ENCODE measurements at places on chromosomes 12 and 14. TPM values are rescaled to one million over a fixed set of nuclear protein-coding genes. Genes with fewer than 3 reads are reported as not detected.

GNG2 gene
- 58.2 TPM for polyA plus RNA-seq

SLC39A2 gene
- 2.2 TPM for polyA plus RNA-seq

OTX2 gene
- not detected for polyA plus RNA-seq

KRT78 gene
- not detected for polyA plus RNA-seq

ASB2 gene
- polyA plus RNA-seq, result 0.51 TPM

- no peak for DNase-seq
Observed at GRCh38 chr12:71967211-71967610, 28.6 kb downstream of the TPH2 start.

GRCh38 chr12:115979851-115980250, 297.6 kb downstream of the MED13L start:
- DNase-seq, result no peak

DNA sequence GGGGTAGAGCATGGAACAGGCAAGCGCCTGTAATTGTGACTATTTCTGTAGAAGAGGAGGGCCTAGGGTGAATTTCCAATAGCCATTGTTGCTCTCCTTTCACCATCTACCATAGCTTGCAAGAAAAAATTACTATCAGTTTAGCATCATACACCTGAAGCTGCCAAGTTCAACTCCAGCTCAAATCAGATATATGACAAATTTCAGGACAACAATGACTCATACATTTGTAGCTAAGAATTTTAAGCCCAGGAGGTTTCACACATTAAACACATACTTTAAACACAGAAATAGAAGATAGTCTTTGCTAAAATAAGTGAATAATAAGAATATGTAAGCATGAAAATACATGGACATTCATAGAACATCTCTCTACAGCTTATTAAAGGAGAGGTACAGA, 17.6 kb upstream of the G2E3 start:
- DNase-seq, result no peak

- DNase-seq, result no peak
Observed at GRCh38 chr12:124556896-124557501, 10.4 kb downstream of the NCOR2 start.

GRCh38 chr12:89205517-89205916, 146.8 kb downstream of the DUSP6 start:
- no peak for DNase-seq

DNA sequence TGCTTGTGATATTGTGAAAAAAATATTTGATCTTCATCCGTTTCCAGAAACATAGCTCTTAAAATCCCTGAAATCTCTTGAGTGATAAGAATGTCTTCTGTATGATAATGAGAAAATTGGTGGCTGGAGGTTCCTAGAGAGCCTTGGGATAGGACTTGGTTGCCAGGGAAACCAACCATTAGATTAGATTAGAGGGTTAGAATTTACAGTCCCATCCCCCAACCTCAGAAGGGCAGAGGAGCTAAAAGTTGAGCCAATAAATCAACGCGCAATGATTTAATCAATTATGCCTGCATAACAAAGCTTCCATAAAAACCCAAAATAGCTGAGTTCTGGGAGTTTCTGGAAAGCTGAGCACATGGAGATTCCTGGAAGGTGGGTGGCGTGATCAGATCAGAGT, 10.6 kb downstream of the SEL1L start:
- no peak for DNase-seq

DNA sequence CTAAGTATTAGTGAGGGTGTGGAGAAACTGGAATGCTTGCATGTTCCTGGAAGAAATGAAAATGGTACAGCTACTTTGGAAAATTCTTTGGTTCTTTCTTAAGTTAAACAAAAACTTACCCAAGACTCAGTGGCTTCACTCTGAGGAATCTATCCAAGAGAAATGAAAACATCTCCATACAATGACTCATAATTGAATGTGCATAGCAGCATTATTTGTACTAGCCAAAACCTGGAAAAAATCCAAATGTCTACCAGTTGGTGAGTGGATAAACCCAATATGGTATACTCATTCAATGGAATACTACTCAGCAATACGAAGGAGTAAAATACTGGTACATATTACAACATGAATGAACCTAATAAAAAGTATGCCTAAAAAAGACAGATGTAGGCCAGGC, 18.0 kb upstream of the CRACR2A start:
- DNase-seq, result no peak

- DNase-seq, result no peak
Observed at GRCh38 chr14:52607061-52607460, 54.4 kb downstream of the GPR137C start.

- DNase-seq, result no peak
Observed at GRCh38 chr12:75955251-75955650, 76.3 kb downstream of the PHLDA1 start.

DNA sequence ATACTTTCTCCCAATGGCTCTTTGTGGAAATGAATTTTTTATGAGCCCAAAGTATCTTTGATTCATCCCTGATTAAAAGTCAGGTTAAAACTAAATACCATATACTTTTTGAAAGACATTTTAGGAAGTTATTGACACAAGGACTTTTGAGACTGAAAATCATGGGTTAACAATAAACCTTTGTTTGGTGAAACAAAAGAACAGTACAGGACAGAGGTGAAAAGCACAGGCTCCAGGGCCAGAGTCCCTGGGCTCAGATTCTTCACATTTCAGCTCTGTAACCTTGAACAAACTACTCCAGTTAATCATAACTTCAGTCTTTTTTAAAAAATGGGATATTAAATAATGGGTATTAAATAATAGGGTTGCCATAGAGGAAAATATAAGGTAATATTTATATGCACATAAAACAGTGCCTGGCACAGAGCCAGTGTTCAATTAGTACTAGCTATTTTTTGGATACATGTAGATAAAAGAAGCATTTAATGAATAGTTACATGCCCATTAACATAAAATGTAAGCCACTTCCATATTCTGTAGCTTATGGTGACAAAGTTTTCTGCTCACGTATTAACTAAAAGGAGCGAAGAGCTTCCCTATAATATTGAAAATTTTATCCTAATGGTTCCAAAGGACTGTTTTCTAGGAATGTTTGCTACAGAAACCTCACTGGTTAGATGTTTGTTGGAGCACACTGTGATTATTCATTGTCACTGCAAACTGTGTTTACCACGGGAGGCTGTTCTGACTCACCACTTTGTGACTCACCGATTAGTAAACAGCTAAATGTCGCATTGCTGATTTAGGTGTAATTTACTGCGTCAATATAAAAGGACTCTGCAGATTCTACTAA, 255.4 kb downstream of the DAD1 start:
- no peak for DNase-seq

GRCh38 chr12:47311010-47311409, 231.3 kb upstream of the AMIGO2 start:
- no peak for DNase-seq

GRCh38 chr14:79193689-79194477, 1017.4 kb downstream of the DIO2 start:
- no peak for DNase-seq

All from renal pelvis (tissue), 12 donors.